ENCODE measurements at places on chromosomes 12 and 14. TPM values are rescaled to one million over a fixed set of nuclear protein-coding genes. Genes with fewer than 3 reads are reported as not detected.
A peak's percentile ranks its signal among the peaks of the same experiment; 100 is the strongest.

DNA sequence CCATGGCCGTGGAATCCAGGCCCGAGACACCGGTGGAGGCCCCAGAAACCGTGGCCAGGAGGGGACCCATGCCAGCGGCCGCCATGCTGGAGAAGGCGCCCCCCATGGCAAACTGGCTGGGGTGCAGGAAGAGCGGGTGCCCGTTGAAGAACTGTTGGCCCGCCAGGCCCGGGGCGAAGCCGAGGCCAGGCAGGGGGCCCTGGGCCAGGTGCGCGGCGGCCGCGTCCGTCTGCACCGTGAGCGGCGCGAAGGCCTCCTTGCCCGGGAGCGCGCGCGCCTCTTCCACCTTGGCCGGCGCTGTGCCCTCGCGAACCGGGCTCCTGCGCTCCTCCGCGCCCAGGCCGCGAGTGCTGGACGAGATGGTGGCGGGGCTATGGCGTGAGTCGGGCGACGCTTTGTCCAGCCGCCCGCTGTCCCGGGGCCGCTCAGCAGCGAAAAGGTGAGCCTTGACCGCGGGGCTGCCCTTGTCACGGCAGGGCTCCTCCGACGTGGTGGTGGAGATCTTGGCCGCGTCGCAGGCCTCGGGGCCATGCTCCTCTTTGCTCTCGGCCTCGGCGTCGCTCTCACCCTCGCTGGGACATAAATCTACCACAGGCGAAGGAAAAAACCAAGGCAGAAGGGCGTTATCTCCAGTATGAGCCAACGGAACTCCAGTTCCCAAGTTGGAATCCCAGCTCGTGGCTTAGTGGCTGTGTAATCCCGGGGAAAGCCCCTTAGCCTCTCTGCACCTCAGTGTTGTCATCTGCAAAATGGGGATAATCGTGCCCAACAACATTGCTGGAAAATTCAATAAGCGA is 9.5 kb downstream of the TBX3 start:
- peak overlapping the region; percentile 74 for H3K4me3 ChIP-seq
- H3K36me3 ChIP-seq = peaks cover 79% of the 10 kb centered on the region
- H3K27me3 ChIP-seq = no peaks in the 10 kb centered on the region
- H3K27ac ChIP-seq = peak overlapping the region; percentile 86

DNA sequence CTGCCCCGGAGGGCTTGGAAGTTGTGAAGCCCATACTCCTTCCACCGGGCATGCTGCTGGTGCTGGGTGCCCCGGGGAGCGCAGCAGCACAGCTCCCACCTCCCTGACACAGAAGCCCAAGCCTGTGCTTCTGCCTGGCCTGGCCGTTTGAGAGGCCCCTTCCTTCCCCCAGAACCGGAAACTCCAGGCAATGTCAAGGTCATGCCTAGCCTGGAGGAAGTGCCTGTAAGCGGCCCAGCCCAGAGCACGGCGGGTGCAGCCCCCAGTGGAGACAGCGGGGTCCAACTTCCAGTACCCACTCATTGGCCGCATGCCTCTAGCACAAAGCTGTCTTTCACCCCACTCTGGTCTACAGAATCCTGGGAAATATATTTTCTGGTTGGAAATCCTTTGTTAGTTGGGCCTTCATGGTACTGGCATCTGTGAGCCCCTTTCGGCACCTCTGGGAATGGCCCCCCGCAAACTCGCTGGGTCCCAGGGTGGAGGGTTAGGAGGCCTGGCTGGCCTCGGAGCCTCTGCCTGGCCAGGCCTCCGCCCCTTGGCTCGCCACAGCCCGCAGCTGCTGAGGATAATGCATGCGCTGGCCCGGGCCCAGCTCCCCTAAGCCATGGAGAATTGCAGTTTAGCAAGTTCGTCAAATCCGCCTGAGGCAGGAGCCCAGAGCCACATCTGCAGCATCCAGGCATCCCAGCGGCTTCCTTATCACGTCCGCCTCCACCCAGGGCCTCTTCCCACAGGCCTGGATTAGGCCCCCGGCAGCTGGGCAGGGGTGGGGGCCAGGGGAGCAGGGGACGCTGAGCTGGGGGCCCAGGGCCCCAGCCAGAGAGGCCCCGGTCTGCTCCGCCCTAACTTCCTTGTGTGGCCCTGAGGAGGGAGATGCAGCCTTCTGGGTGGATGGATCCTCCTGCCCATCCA is 48.9 kb upstream of the DLK1 start:
- H3K27ac ChIP-seq = peak overlapping the region; percentile 84
- peak; percentile 84 for DNase-seq
- H3K27me3 ChIP-seq = no peaks in the 10 kb centered on the region
- H3K4me3 ChIP-seq = no peak overlapping the region
- peaks cover 19% of the 10 kb centered on the region for H3K4me1 ChIP-seq

GRCh38 chr14:75222208-75222701 is 45.8 kb upstream of the TMED10 start:
- no peaks in the 10 kb centered on the region for H3K27me3 ChIP-seq
- no peaks in the 10 kb centered on the region for H3K4me1 ChIP-seq
- H3K4me3 ChIP-seq = no peak overlapping the region

- DNase-seq = no peak
- no peaks in the 10 kb centered on the region for H3K4me1 ChIP-seq
- H3K27me3 ChIP-seq = no peaks in the 10 kb centered on the region
- H3K27ac ChIP-seq = no peak overlapping the region
- no peaks in the 10 kb centered on the region for H3K36me3 ChIP-seq
Measured at GRCh38 chr12:93115198-93115601, 186.1 kb upstream of the EEA1 start.

DNA sequence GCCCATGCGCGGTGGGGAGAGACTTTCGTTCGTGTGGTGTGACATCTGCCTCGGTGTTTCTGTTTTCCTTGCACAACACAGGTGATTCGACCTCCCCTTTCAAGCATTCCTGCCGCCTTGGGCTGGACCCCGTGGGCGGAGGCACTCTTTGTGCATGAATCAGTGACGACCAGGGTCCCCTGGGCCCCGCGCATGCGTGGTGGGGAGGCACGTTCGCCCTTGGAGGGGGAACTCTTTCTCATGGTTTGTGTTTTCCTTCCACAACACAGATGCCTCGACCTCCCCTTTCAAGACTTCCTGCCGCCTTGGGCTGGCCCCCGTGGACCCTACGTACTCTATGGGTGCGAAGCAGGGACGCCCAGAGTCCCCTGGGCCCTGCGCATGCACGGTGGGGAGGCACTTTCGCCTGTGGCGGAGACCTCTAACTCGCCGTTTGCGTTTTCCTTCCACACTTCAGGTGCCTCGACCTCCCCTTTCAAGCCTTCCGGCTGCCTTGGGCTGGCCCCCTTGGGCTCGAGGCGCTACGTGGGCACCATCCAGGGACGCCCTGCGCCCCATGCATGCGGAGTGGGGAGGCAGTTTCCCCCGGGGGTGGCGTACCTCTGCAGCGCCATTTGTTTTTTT is 340.9 kb downstream of the ALG10 start:
- no peak for DNase-seq
- H3K4me1 ChIP-seq = no peaks in the 10 kb centered on the region
- H3K27me3 ChIP-seq = no peaks in the 10 kb centered on the region

GRCh38 chr12:65608319-65608916 is 215.9 kb upstream of the HMGA2 start:
- no peak overlapping the region for H3K27ac ChIP-seq
- no peaks in the 10 kb centered on the region for H3K4me1 ChIP-seq
- H3K36me3 ChIP-seq = no peaks in the 10 kb centered on the region
- H3K27me3 ChIP-seq = peaks cover 6% of the 10 kb centered on the region
- no peak for DNase-seq
- no peak overlapping the region for H3K4me3 ChIP-seq

- no peaks in the 10 kb centered on the region for H3K27me3 ChIP-seq
- H3K36me3 ChIP-seq = no peaks in the 10 kb centered on the region
- H3K4me1 ChIP-seq = peaks cover 37% of the 10 kb centered on the region
- no peak overlapping the region for H3K27ac ChIP-seq
Measured at GRCh38 chr14:77306416-77306815, 14.3 kb downstream of the POMT2 start.

DNA sequence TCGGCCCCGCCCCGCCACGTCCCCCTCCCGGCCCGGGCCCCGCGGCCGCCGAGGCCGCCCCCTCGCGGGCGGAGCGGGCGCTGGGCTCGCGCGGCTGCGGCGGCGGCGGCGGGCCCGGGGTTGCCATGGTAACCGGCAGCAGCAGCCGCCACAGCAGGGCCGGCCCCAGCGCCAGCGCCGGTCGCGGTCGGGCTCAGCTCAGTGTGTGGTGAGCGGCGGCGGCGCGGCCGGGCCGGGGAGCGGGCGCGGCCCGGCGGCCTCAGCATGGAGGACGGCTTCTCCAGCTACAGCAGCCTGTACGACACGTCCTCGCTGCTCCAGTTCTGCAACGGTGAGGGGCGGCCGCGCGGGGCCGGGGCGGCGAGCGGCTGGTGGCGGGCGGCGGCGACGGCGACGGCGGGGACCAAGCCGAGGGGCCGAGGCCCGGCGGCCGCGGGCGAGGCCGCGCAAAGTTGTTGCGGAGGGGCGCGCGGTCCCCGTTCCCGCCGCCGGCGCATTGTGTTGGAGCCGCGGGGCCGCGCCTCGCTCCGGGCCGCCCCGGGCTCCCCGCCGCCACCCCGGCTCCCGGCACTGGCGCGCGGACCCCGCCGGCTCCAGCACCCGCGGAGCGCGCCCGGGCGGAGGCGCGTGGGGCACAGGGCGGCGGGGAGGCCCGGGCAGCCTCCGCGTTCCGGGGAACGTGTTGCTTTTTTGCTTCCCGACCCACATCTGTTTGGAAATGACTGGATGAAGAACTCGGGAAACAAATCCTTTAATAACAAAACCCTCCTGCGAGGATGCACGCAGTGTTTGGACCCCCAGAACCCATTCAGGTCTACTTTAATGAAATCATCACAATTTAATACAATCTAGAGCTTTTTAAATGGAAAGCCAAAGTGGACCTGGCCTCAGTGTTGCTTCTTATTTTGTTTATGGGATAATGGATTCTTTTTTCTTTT is at the start of gene EML1:
EML1 (plus strand) TSS at position 201 of the 938 bp plus-strand sequence; CDS start at position 265, 64 bp downstream.
- H3K36me3 ChIP-seq = no peaks in the 10 kb centered on the region
- peak within 1 kb of the TSS; percentile 90 for H3K27ac ChIP-seq
- DNase-seq = peak; percentile 87

- H3K4me3 ChIP-seq = no peak overlapping the region
- H3K27me3 ChIP-seq = no peaks in the 10 kb centered on the region
- H3K36me3 ChIP-seq = no peaks in the 10 kb centered on the region
- no peaks in the 10 kb centered on the region for H3K4me1 ChIP-seq
Measured at GRCh38 chr14:29043737-29044136, 277.1 kb downstream of the FOXG1 start.

DNA sequence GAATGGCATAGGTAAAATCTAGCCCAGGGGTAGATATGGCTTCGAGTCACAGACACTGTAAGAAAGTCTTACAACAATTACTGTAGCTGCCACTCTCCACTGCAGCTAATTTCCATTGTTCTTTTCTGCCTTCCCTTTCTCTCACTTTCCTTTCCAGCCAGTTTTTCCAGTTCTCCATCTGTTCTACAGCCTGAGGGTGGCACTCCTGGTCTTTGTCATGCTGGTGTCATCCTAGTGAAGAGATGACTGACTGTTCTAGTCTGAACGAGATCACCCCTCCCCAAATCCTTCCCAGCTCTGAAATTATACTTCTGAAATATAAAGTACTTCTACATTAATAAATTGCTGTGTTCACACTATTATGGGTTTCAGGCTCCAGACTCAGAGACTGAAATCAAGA is 74.2 kb upstream of the CSRP2 start:
- no peaks in the 10 kb centered on the region for H3K4me1 ChIP-seq
- H3K27ac ChIP-seq = no peak overlapping the region
- DNase-seq = no peak

GRCh38 chr12:90909069-90909770 is 45.8 kb downstream of the CCER1 start:
- H3K36me3 ChIP-seq = no peaks in the 10 kb centered on the region
- H3K27ac ChIP-seq = no peak overlapping the region
- DNase-seq = peak; percentile 67
- H3K27me3 ChIP-seq = no peaks in the 10 kb centered on the region
- no peaks in the 10 kb centered on the region for H3K4me1 ChIP-seq

- DNase-seq = no peak
- no peak overlapping the region for H3K27ac ChIP-seq
- no peaks in the 10 kb centered on the region for H3K36me3 ChIP-seq
- H3K4me1 ChIP-seq = no peaks in the 10 kb centered on the region
- no peaks in the 10 kb centered on the region for H3K27me3 ChIP-seq
Measured at GRCh38 chr12:78316136-78316535, 485.4 kb downstream of the NAV3 start.

DNA sequence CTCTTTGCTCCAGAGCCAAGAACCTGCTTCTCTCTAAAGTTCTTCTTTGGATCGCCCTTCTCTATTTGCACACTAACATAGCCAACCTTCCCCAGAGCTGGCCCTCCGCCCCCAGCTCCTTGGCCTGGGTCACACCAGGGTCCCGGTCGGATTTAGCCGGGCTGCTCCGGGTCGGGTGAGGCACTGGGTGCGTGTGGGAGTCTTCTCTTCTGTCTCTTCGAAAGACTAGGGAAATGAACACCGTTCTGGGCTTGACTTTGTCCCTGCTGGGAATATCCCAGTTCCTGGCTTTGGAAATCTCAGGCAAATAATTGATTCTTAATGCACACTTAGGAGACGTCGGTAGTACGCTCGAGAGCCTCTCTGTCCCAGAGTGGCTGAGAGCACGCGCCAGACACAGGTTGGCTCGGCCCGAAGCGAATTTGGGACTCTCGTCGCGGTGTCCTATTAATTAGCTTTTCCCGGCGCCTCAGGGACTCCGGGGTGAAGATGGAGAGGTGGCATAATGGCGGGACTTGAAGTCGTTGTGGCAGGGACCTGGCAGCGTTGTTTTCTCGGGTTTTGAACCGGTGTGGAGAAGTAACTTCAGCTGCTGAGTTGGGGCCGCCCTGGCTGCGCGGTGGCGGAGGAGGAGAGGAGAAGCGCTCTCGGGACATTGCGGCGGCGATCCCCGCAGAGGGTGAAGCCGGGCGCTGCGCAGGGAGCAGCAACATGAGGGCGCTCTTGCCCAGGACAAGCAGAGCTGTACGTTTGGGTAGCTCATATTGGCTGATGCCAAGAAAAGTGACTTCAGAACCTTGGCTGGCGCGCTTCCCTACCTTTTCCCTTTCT is 7.5 kb downstream of the FOXG1 start:
- no peak overlapping the region for H3K27ac ChIP-seq
- peaks cover 77% of the 10 kb centered on the region for H3K27me3 ChIP-seq
- no peaks in the 10 kb centered on the region for H3K4me1 ChIP-seq
- no peak overlapping the region for H3K4me3 ChIP-seq
- no peak for DNase-seq
- no peaks in the 10 kb centered on the region for H3K36me3 ChIP-seq

- no peak overlapping the region for H3K27ac ChIP-seq
- no peak for DNase-seq
- H3K27me3 ChIP-seq = peaks cover 4% of the 10 kb centered on the region
Measured at GRCh38 chr12:112868459-112869041, 38.2 kb upstream of the OAS1 start.

- no peaks in the 10 kb centered on the region for H3K27me3 ChIP-seq
- no peaks in the 10 kb centered on the region for H3K4me1 ChIP-seq
- no peak overlapping the region for H3K4me3 ChIP-seq
- H3K36me3 ChIP-seq = no peaks in the 10 kb centered on the region
- H3K27ac ChIP-seq = no peak overlapping the region
- no peak for DNase-seq
Measured at GRCh38 chr14:81261176-81261575, 40.4 kb upstream of the GTF2A1 start.

The ACOT6 gene
- not detected for total RNA-seq

The KIF5A gene
- 0.32 TPM for total RNA-seq

The SLC7A7 gene
- 27.9 TPM for total RNA-seq

The ALX1 gene
- total RNA-seq = not detected

The SNAPC1 gene
- total RNA-seq = 5.0 TPM

The RTN1 gene
- 3.6 TPM for total RNA-seq

The CMTM5 gene
- total RNA-seq = 0.35 TPM

The KLRD1 gene
- total RNA-seq = 1.1 TPM

The BIN2 gene
- 2.3 TPM for total RNA-seq
